ENCODE measurements at places on chromosomes 11 and 22.

- no peak for DNase-seq
Measured at GRCh38 chr11:11813288-11813962, 28.3 kb upstream of the USP47 start.

- no peak for DNase-seq
Measured at GRCh38 chr11:89235976-89236375, 58.3 kb downstream of the TYR start.

DNA sequence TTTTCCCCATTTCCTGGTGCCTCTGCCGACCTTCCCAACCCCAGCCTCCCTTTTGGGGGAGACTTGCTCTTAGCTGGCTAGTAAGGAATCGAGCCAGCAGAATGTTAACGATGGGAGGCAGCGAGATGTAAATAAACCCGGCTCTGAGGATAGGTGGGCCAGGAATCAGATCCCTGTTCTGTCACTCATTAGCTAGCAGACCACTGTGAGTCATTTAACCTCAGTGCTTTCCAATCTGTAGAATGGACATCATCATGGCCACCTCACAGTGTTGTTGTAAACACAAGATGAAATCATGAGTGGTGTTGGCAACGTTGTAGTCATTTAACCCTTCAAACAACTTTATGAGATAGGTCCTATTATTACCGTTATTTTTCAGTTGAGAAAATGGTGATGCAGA lies 208.6 kb downstream of the KIRREL3 start:
- DNase-seq = no peak

- no peak for DNase-seq
Measured at GRCh38 chr11:121299417-121299816, 6.8 kb downstream of the SC5D start.

GRCh38 chr22:36301851-36302250 lies 48.9 kb downstream of the APOL1 start:
- DNase-seq = no peak

DNA sequence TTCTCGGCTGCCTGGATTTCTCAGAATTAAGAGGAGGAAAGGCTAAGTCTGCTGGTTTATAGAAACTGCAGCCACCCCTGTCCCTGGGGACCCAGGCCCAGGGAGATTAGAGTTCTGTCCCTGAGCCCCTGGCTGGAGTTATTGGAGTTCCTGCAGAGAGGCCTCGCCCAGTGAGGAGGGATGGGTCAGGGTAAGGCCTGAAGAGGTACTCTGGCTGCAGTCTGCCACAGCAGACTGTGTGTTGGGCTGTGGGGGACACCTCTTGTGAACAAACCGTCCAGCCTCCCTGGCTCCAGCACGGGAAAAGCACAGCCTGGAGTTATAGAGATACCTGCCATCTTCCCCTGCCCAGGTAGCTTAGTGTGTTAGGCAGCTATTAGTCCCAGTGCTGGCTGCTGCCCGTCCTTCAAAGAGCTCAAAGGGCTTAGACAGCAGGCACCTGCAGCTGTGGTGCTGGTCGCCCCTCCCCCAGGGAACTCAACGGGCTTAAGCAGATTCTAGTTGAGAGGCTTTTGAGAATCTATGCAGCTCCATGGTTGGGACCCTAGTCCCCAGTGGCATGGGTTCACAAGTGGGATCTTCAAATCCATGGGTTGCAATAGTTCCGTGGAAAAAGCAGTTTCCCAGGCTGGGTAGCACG lies 36.6 kb upstream of the MUC15 start:
- DNase-seq = no peak

- DNase-seq = no peak
Measured at GRCh38 chr11:45772986-45773785, 31.8 kb upstream of the SLC35C1 start.

DNA sequence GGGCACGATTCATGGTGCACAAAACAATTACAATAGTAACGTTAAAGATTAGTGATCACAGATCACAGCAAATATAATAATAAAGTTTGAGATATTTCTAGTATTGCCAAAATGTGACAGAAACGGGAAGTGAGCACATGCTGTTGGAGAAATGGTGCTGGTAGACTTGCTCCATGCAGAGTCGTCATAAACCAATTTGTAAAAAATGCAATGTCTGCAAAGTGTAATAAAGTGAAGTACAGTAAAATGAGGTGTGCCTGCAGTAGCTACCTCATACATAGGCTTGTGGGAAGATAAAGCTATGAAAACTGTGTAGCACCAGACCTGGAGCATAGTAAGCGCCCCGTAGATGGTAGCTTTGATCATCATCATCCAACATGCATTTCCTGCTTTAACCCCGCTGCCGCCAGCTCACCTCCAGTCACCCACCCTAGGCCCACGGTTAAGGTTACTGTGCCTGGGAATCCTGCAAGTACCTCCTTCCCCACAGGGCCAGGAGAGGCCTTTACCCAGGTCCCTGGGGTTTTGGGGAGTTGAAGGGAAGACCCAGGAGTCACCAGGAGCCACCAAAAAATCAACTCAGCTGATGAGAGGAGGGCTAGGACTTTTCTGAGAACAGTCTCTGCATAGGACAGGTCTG lies 59.2 kb downstream of the MYO7A start:
- no peak for DNase-seq

GRCh38 chr11:133545199-133545803 lies 13.0 kb upstream of the OPCML start:
- DNase-seq = no peak

GRCh38 chr11:64146036-64146955 lies 19.6 kb downstream of the MACROD1 start:
- DNase-seq = peak; percentile 9

DNA sequence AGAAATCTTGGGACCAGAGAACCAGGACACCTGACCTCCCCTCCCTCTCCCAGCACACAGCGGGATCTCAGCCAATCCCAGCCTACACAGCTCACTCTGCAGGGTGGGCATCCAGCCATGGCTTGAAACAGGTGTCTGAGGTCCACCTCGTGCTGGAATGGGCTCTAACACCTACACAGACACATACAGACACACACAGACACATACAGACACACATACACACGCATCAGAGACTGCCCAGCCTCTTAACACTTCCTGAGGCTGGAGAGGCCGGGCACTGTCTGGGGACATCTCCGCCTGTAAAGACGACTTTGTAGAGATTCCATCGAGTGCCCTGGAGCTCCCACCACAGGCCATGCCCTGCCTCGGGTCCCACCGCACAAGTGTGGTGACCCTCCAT lies 36.7 kb downstream of the CAPN1 start:
- DNase-seq = no peak

DNA sequence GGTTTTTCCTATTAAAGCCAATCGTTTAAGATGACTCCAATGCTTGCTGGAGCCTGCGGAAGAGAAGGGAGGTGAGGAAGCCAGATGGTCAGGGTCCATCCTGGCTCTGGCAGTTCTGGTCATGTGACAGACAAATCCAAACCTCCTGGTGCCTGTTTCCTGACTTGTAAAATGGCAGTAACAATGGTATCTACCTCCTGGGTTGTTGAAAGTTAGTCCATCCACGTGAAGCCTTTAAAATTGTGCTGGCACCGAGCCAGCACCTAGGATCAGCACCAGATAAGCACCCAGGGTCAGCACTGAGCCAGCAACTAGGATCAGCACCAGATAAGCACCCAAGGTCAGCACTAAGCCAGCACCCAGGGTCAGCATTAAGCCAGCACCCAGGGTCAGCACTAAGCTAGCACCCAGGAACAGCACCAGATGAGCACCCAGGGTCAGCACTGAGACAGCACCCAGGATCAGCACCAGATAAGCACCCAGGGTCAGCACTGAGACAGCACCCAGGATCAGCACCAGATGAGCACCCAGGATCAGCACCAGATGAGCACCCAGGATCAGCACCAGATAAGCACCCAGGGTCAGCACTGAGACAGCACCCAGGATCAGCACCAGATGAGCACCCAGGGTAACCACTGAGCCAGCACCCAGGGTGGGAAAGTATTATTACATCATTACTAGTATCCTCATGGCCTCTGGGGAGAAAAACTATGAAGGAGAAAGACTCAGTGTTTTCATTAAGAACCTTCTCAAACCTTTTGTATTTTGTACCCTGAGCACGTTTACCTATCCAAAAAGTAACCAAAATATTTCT lies 17.2 kb downstream of the KIAA0930 start:
- no peak for DNase-seq

DNA sequence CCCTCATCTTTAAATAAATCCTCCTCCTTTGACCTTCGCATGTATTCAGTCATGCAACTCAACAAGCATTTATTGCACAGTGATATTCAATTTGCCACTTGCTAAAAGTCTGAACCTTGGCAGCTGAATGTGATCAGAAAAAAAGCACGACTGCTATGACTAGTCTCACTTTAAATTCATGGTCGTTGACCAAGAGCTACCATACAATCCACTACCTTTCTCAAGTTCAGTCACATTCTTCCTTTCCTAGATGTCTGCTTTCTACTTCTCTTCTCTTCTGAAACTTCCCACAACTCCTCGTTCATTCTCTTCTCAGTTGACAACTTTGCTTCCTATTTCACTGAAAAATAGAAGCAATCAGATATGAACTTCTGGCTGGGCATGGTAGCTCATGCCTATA lies 2.0 kb upstream of the SAA1 start:
- DNase-seq = no peak

DNA sequence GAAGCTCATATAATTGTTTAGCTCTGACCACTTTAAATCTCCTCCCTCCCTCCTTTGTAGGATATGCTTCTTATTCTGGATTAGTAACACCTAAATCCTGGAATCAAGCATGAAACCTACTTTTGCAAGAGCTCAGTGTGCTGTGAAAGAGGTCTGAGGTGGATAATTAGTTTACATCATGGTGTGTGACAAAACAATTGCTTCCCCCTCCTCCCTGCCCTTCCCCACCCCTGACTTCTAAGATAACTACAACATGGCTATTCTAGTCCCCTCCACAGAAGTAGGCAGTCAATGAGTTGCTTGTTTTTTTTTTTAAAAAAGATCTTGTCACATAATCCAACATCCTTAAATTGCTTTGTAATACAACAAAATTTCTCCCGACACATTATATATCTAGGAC lies 314.0 kb downstream of the CADM1 start:
- no peak for DNase-seq

- DNase-seq = no peak
Measured at GRCh38 chr11:126310200-126310991, 6.5 kb downstream of the DCPS start.

DNA sequence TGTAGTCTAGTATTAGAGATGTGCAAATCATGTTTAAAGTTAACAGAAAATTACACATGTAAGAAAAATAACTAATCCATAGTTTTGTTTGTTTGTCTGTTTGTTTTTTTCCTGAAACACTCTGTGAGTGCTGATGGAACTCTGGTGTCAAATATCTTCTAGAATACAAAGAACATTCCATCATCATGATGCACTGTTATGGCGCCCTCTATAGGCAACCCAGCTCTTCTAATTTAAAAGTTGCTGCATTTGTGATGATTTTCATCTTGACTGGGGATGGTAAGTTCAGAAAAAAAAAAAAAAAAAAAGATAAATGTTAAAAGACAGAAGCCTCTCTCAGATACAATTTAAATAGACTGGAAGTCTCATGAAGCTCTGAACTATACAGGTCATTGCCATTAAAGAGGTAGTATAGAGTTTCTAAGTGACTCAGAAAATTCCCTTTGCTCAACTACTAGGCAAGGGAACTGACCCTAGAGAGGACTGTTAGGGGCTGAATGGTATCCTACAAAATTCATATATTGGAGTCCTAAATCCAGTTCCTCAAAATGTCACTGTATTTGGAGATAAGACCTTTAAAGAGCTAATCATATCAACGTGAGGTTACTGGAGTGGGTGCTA lies 597.2 kb upstream of the ANO3 start:
- no peak for DNase-seq

DNA sequence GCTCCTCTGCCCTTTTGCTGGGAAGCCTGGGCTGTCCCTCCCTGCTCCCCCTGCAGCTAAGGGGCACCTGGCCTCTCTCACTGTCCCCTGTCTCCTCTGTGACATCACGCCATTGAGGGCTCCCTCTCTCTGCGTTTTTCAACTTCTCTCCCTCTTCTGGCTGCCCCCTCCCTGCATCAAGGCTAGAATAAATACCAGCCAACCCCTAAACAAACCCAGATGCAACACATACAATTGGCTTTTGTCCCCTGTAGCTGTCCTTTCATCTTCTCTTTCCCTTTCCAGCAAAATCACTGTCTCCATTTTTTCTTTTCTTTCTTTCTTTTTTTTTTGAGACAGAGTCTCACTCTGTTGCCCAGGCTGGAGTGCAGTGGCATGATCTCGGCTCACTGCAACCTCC lies 3.3 kb upstream of the MIEF1 start:
- DNase-seq = no peak

- peak; percentile 5 for DNase-seq
Measured at GRCh38 chr11:58674609-58675008, 52.1 kb downstream of the CNTF start.

DNA sequence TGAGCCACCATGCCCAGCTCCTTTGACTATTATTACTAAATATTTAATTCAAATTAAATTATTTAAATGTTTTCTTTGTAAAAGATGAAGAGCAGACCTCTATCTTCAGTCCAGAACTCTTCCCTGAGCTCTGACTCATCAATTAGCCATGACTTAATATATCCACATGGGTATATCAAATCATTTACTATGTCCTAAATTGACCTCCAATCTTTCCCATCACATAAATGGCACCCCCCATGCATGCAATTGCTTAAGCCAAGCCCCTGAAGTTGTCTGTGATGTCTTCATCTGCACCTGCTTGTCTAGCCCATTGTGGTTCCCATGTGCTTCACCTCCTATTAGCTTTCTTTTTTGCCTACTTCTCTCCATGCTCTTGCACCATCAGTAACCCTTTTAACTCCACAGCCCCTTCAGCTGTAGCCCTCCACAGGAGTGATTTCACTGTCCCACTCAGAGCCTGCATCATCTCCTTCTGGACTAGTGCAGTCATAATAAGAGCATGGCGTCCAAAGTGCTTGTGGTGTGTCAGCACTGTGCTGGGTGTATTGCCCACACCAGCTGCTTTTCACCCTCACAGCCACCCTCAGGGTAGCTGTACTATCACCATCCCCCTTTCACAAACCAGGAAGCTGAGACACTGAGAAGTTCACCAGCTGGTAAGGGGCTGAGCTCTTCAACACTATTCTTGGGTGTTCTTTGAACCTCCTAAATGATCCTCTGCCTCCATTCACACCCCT lies 11.8 kb upstream of the THY1 start:
- DNase-seq = no peak

DNA sequence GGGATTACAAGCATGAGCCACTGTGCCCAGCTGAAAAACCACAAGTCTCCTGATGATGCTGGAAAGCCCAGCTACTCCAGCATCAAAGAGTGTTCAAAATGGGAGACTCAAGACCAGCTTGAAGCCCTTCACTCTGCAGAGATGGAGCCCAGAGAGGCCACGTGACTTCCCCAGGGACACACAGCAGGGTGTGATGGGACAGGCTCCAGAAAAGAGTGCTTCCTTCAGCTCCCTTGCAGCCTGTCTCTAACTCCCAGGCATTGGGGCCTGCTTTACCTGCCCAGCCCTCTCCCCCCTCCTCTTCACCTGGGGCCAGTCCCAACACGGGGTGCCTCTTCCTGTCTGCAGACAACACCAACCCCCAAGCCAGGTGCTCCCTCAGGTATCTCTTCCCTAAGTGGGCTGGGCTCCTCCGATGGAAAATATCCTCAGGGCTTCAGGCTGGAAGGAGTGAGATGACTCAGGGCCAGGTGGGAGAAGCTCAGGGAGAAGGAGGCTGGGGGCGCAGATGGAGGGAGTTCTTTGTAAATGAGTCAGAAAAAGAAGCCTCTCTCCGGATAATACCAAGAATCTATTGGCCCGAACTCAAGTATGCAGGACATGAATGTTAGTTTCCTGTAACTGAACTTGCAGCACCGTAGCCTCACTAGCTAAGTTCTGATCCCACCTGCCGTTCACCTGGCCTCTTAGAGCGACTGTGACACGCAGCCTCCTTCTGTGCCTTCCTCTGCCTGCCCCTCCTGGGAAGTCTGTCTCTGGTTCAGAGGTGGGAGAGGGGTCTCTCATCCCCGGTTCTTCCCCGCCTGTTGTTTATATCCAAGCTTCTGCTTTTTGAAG lies 326.6 kb downstream of the MN1 start:
- no peak for DNase-seq

GRCh38 chr22:29570456-29570855 lies 10.5 kb downstream of the NIPSNAP1 start:
- DNase-seq = no peak

Measured in NCI-H2029 treated with DMSO at 0.1 percent for 48 hours (cell line).